ENCODE measurements at places on chromosomes 1 and 21.

DNA sequence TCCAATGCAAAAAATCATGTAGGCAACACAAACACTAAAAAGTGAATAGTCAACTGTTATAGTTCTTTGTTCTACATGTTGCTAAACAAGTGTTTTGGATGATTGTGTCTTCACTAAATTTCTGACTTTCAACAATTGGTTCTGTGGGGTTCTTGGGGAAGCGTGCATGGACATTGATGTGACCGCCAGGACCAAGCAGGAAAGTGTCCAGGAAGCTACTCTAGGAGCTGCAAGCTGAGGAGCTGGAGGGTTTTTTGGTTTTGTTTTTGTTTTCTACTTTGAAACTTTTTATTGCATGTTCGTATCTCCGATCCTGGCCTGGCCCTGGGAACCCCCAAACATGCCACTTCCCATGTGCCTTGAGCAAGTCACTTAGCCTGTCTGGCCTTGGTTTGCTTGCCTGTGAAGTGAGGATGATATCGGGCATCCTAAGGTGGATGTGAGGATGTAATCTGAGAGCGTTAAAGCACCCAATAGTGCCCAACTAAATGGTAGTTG lies 8.0 kb downstream of the TMPRSS3 start:
- DNase-seq = no peak

DNA sequence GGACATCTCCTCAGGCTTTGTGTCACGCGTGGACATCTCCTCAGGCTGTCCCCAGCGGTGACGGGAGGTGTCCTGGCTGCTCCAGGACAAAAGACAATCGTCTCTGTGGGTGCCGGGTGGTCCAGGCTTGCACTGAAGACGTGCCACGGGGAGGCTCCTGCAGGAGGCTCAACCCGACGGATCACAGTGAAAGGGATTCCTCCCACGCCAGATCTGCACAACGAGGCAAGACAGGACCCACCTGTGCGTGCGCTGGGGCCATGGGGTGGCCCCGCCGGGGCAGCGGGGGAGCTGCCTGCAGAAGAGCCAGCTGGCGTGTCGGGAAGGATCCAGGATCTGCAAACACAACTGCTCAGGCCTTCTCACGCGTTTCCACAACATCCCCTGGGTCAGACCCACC lies 18.8 kb upstream of the ARHGEF16 start:
- DNase-seq = no peak

DNA sequence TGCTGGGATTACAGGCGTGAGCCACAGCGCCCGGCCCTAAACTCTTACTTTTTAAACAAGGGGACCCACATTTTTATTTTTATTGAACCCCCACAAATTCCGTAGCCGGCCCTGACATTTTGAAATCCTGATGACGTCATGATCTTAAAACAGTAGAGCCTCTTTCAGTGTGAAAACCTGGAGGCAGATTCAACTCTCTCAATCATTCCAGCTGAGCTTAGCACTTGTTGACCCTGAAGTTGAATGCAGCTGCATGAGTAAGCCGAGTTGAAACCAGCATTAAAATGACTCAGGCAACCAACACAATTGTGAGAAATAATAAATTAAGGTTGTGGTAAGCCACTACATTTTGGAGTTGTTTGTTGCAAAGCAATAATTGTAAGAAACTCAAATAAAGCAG lies 93.9 kb upstream of the ADGRL4 start:
- DNase-seq = no peak

- DNase-seq = no peak
Observed at GRCh38 chr1:31372051-31372450, 825 bp downstream of the FABP3 start.

DNA sequence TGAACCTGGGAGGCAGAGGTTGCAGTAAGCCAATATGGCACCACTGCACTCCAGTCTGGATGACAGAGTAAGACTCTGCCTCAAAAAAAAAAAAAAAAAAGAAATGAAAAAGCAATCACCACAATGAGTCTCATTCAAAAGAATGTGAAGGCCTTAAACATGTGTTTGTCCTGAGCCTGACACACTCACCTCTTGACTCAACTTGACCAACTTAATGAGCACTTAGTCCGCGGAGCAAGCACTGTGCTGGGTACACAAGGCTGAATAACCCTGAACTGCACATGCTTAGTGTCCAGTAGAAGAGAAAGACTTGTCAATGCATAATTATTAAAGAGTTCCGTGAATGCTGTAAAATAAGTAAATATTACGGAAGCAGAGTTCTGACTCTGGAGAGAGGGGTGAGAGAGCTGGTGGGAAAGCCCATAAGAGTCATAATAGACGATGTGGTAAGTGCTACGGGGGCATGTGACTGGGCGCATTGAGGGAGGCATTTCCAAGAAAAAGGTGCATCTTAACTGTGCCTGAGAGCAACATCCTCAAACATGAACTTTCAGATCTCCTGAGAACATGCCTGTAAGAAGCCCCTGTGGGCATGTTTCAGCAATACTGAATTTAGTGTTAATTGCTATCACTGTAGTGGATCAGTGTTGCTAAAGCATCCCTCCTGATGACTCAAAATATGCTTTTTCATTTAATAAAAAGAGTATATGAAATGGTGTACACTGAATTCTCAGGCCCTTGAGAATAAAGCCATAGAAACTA lies 27.2 kb downstream of the MCOLN2 start:
- no peak for DNase-seq

- DNase-seq = no peak
Observed at GRCh38 chr1:227915564-227916553, 31.9 kb downstream of the WNT9A start.

GRCh38 chr1:157369808-157370521 lies 182.3 kb downstream of the FCRL5 start:
- peak; percentile 31 for DNase-seq

DNA sequence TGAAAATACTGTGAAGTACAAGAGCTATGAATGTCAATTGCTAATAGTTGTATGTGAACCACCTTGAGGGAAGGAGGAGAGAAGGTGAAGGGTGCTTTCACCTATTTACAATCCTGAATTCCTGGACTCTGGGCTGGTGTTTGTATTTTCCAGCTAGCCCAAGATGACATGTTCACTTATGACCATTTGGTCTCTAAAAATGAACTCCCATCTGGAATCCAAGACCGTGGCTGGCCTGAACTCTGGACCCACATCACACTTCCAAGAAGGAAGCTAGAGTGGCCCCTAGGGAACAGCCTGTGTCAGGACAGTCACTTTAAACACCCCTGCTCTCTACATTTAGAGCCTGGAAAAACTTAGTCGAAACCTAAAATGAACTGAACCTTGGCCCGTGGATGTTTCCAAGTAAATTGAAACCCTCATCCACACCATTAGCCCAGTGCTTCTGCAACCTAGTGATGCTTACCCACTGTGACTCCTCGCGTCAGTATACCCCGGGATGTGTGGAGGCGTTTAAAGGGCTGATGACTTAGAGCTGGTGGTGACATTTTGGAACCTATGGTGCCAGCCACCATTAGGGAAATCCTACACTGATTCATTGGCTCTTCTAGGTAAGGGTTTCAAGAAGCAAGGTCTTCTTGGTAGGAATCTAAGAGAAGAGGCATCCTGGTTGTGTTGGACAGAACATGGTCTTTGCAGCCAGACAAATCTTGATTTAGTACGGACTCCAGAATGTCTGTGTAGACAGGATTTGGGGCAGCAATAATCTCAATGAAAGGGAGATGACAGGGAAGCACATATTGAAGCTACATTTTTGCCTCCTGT lies 171.5 kb upstream of the IRF2BP2 start:
- DNase-seq = no peak

- DNase-seq = peak; percentile 57
Observed at GRCh38 chr1:115595279-115596079, 46.3 kb upstream of the VANGL1 start.

GRCh38 chr1:18182398-18183160 lies 75.0 kb downstream of the IGSF21 start:
- peak; percentile 64 for DNase-seq

GRCh38 chr21:35664683-35665082 lies 395.6 kb downstream of the SETD4 start:
- DNase-seq = no peak
